ENCODE measurements at places on chromosomes 1 and 21.

DNA sequence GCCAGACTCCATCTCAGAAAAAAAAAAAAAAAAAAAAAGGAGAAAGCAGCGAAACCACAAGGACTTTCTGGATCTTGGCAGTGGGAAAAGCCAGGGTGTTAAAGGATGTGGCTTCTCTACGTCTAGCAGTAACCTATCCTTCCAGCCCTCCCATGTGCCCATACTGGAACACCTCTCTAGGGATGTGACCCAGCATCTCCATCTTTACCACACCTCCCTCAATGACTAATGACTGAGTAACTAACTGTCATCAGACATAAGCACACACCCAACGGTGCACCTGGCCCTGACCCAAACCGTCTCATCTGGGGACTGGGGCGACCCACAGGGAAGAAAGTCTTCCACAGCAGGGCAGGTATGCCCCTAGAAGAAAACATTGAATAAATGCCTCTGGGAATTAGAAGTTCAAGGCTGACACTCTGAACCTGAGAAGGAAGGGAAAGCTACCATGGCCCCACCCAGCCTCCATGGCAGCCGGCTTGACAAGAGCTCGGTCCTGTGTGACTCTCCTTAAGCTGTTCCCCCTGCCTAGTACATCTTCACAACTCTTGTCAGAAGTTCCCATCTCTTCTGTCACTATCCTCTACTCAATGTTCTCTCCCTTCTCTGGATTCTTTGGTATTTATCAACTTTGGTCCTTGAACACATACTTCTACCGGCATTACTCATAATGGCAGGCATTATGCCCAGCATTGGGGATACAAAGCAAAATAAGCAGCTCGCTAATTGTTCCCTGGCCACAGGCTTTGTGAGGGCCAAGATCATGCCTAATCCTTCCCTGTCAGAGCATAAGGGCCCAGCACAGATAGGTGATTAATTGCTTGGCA is 14.8 kb upstream of the PAQR6 start:
- no peak for DNase-seq

GRCh38 chr1:53398576-53399365 is 60.4 kb upstream of the DMRTB1 start:
- DNase-seq = no peak

- DNase-seq = no peak
Observed at GRCh38 chr1:236689713-236690569, 3.6 kb downstream of the ACTN2 start.

DNA sequence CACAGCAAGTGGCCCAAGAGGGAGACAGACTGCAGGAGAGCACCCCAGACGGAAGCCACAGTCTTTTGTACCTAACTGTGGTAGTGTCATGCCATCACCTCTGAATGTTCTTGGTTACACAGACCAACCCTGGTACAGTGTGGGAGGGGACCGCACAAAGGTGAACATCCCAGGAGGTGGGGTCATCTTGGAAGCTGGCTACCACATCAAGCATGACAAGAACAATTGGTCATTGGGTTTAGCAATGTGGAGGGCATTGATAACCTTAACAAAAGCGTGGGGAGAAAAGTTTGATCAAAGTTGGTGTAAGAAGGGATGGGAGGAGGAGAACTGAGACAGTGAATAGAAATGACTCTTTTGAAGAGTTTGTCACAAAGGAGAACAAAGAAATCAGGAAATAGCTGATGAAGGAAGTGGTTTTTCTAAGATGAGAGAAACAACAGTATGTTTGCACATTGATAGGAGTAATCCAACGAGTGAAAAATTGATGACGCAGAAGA is 87.1 kb upstream of the CACNA1E start:
- DNase-seq = no peak

GRCh38 chr1:152506899-152507498 is 3.6 kb upstream of the LCE5A start:
- DNase-seq = no peak

DNA sequence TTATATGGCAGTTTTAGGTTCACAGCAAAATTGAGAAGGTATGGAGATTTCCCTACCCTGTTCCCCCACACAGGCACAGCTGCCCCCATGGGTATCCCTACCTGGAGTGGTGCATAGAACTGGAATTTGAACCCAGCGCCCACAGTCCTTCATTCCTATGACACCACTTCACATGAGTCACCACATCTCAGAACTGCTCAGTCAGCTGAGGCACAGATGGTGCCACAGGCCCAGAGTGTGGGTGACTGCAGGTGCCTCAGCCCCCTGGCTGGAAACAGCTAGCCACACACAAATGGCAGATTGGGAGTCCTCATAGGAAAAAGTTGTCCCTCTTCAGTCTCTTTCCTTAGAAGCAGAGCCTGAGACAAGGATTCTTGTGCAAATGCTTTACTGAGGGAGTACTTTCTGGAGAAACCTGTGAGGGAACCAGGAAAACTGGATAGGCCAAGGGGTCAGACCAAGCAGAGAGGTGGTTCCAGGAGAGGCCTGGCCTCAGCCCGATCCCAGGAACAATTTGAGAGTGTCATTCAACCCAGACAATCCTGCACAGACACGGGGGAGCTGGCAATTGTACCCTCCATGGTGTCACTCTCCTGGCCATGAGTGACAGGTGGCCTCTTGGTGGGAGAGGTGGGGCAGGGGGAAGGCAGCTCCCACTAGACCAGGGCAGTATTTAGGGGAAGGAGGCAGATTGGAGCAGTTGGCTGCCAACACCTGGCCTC is 6.9 kb downstream of the PLA2G2D start:
- DNase-seq = no peak

GRCh38 chr1:14377386-14377785 is 221.1 kb upstream of the KAZN start:
- no peak for DNase-seq

DNA sequence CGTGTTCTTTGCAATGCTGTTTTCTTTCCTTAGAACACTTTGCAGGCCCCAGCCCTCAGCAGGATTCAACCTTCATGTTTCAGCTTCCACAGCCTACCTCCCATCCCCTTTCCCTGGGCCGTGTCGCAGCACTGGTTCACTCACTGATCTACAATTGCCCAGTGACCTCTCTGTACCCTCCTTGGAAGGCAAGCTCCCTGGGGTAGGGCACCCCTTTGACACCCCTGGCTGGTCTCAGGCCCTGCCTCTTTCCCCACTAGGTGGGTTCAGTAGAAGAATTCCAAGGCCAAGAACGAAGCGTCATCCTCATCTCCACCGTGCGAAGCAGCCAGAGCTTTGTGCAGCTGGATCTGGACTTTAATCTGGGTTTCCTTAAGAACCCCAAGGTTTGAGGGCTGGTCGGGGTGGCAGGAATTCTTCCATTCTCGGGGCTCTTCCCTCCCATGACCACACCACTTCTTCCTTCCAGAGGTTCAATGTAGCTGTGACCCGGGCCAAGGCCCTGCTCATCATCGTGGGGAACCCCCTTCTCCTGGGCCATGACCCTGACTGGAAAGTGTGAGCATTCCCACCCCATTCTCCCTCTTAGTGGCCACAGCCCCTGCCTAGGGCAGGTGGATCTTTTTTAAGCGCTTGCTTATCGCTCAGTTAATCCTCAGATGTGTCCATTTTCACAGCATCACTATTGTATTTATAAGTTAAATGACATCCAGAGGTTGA is 7.3 kb downstream of the RHOC start:
- no peak for DNase-seq

DNA sequence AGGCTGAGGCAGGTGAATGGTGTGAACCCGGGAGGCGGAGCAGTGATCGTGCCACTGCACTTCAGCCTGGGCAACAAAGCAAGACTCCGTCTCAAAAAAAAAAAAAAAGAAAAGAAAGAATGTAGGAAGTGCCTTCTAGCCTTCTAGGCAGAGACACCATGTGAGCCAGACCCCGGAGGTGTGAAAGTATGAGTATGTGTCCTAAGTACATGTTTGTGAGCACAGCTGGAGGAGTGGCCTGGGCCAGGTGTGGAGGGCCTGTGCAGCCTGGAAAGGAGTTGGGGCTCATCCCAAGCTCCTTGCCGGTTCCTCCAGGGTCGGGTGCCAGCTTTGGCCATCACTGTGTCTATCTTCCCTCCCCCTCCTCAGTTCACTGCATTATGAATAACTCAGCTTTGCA is 13.0 kb downstream of the SOX13 start:
- DNase-seq = no peak

Measured in NT2/D1 (cell line).